ENCODE measurements at places on chromosomes 12 and 14. TPM values are rescaled to one million over a fixed set of nuclear protein-coding genes. Genes with fewer than 3 reads are reported as not detected.

LMNTD1 gene
- total RNA-seq = not detected

STX2 gene
- 46.6 TPM for total RNA-seq

DNA sequence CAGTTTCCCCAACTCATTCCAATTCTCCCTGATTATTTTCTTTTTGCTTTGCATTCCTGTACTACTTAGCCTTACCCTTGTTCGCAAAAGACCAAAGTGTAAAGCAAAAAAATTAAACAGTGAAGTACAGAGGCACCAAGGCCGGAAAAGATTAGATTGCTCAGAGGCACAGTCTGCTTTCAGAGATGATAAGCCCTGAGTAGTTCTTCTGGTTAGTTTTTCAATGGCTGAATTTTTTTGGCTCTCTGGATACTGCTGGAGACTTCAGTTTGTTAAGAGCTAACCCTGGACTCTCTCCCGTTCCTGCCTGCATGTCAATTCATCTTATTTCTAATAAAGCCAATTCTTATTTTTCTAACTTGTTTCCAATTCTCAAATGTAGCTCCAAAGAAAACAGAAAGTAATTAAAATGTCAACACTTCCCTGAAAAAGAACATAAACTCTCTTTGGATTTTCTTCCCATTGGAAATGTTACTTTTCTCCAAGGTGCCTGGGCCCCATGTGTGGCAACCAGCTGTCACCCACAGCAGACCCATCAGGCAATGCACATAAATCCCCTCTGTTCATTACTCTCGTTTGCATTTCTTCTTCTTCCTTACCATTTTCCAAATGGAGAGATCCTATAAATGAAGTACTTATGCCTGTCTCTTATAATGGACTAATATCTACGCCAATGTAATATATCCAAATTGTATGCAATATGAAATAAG, 142.8 kb downstream of the BTG1 start:
- H3K36me3 ChIP-seq = no peaks in the 10 kb centered on the region
- H3K4me1 ChIP-seq = peaks cover 3% of the 10 kb centered on the region
- no peak overlapping the region for H3K4me3 ChIP-seq
- H3K27ac ChIP-seq = no peak overlapping the region
- no peak for DNase-seq

GRCh38 chr12:132491138-132491663, 1.2 kb downstream of the FBRSL1 start:
- peak overlapping the region; percentile 35 for H3K27ac ChIP-seq
- DNase-seq = no peak
- peaks cover 8% of the 10 kb centered on the region for H3K36me3 ChIP-seq

TAS2R46 gene
- 1.1 TPM for total RNA-seq
